ENCODE measurements at places on chromosomes 3 and 15. TPM values are rescaled to one million over a fixed set of nuclear protein-coding genes. Genes with fewer than 3 reads are reported as not detected.

DNA sequence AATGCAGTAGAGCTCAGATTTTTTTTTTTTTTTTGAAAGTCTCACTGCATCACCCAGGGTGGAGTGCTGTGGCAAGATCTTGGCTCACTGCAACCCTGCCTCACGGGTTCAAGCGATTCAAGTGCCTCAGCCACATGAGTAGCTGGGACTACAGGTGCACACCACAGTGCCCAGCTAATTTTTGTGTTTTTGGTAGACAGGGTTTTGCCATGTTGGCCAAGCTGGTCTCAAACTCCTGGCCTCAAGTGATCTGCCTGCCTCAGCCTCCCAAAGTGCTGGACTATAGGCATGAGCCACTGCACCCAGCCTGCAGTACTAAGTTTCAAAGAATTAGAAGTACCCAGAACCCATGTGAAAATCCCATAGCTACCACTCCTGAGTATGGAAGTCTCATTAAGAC is 14.5 kb downstream of the TRIM59 start:
- no peaks in the 10 kb centered on the region for H3K27me3 ChIP-seq
- no peak overlapping the region for H3K4me3 ChIP-seq
- no peaks in the 10 kb centered on the region for H3K36me3 ChIP-seq
- no peak for DNase-seq
- no peaks in the 10 kb centered on the region for H3K4me1 ChIP-seq
- no peak overlapping the region for H3K27ac ChIP-seq

DNA sequence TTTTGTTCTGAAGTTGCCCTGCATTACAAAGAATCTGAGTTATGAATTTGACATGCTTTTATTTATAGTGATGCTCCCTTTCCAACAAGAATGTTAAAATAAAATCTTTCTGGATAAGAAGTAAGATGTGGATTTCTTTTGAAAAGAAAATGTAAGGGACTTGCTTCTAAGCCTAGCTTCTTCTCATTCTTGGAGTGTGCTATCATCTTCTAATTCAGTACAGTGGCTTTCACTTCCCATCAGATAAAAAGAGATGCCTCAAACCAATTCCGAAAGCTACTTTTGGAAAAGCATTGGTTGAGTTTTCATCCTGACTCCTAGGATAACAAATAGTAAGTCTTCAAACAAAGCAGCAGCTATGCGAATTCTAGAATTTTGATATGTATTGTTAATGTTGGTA is 197.0 kb upstream of the ZPLD1 start:
- no peak overlapping the region for H3K4me3 ChIP-seq
- DNase-seq, result no peak
- H3K36me3 ChIP-seq, result no peaks in the 10 kb centered on the region
- H3K27me3 ChIP-seq, result no peaks in the 10 kb centered on the region

GRCh38 chr3:152676810-152677379 is 158.0 kb upstream of the P2RY1 start:
- DNase-seq, result no peak
- H3K4me1 ChIP-seq, result no peaks in the 10 kb centered on the region
- H3K4me3 ChIP-seq, result no peak overlapping the region
- H3K27me3 ChIP-seq, result no peaks in the 10 kb centered on the region
- H3K36me3 ChIP-seq, result no peaks in the 10 kb centered on the region
- no peak overlapping the region for H3K27ac ChIP-seq

DNA sequence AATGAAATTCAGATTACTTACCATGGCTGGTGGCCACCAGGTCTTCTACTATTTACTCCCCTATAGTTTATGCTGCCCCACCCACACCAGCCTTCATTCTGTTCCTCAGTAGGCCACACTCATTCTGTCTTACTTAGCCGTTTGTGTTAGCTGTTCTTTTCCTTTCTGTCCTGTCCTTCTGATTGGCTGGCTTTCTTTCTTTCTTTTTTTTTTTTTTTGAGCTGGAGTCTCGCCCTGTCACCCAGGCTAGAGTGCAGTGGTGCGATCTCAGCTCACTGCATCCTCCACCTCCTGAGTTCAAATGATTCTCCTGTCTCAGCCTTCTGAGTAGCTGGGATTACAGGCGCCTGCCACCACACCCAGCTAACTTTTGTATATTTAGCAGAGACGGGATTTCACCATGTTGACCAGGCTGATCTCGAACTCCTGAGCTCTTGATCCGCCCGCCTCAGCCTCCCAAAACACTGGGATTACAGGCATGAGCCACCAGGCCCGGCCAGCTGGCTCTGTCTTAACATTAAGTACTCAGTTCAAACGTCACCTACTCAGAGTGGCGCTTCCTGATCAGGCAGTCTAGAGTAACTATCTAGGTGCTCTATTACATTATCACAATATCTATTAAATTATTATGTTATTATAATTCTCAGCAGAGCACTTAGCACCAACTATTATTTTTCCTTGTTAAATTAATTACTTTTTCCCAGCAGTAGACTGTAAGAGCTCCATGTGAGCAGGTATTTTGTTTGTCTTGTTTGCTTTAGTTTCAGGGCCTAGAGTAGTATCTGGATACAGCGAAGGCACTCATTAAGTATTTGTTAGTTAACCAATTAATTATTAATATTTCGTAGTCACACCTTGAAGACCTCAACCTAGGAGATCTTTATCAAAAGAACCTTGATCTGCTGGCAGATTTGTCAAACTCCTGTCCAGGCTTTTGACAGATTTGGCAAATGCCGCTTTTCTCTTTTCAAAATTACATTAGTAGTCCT is 6.4 kb downstream of the CMSS1 start:
- H3K36me3 ChIP-seq, result no peaks in the 10 kb centered on the region
- no peaks in the 10 kb centered on the region for H3K27me3 ChIP-seq
- no peak overlapping the region for H3K4me3 ChIP-seq
- no peak for DNase-seq
- no peak overlapping the region for H3K27ac ChIP-seq

GRCh38 chr3:151283907-151284461 is 5.6 kb upstream of the P2RY14 start:
- H3K27ac ChIP-seq, result peak overlapping the region; percentile 61
- peak; percentile 41 for DNase-seq
- no peaks in the 10 kb centered on the region for H3K27me3 ChIP-seq
- H3K4me1 ChIP-seq, result peaks cover 5% of the 10 kb centered on the region

DNA sequence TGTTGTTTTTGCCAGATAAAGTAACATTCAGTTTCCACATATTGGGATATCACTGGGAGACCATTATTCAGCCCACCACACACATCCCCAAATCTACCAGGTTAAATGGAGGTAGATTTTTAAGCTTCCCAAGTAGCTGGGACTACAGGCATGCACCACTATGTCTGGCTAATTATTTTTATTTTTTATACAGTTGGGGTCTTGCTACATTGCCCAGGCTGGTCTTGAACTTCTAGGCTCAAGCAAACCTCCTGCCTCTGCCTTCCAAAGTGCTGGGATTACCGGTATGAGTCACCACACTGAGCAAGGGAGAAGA is 96.6 kb upstream of the CHD2 start:
- H3K27ac ChIP-seq, result peak overlapping the region; percentile 91
- no peaks in the 10 kb centered on the region for H3K4me1 ChIP-seq
- no peaks in the 10 kb centered on the region for H3K27me3 ChIP-seq
- no peak overlapping the region for H3K4me3 ChIP-seq

DNA sequence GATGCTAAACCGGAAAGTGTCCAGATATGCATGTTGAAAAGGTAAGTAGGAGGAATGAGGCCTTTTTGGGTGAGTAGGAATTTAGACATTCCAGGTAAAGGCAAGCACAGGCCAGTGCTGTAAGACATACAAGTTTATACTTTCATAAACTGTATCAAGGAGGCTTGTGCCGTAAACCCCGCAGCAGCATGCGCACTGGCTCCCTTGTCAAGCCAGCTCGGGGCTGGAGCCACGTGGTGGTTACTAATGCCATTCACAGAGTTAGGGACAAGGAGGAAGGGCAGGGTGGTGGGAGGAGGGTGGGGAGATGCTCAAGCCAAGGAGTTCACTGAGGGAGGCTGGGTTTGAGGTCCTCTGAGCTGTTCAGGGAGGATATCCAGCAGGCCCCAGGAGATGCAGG is 35.8 kb downstream of the PLD1 start:
- DNase-seq, result no peak
- H3K27ac ChIP-seq, result no peak overlapping the region
- H3K4me1 ChIP-seq, result no peaks in the 10 kb centered on the region
- H3K36me3 ChIP-seq, result no peaks in the 10 kb centered on the region
- H3K4me3 ChIP-seq, result no peak overlapping the region

DNA sequence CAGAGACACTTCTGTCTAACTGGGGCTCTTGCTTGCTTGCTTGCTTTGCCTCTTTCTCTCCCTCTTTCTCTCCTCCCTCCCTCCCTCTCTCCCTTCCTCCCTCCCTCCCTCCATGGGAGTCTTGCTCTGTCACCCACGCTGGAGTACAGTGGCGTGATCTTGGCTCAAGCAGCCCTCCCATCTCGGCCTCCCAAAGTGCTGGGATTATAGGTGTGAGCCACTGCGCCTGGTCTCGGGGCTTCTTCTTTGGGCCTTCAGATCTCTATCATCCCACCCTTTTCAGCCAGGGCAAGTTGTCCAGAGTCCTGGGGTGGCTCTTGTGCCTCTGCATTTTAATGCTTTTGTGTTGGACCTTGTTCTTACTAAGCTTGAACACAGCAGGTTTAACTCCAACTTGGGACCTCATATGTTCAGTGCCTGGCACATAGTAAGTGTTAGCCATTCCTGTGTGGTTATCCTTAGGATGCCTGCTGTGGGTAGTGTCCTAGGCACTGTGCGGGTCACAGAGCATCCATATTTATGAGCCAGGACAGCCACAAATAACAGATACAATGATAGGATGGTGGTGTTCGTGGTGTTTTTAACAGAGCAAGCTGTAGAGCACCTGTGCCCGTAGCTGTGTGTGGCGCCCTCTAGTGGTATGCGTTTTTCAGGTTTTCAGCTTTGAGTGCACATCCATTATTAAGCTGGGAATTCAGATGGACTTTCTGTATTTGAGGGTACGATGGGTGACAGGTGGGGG is 75.1 kb downstream of the CCK start:
- peak; percentile 68 for DNase-seq
- H3K27me3 ChIP-seq, result no peaks in the 10 kb centered on the region
- H3K4me3 ChIP-seq, result no peak overlapping the region
- H3K36me3 ChIP-seq, result no peaks in the 10 kb centered on the region
- H3K4me1 ChIP-seq, result no peaks in the 10 kb centered on the region
- H3K27ac ChIP-seq, result no peak overlapping the region

- H3K4me3 ChIP-seq, result peak within 1 kb of the TSS; percentile 59
- H3K4me1 ChIP-seq, result peaks cover 21% of the 10 kb centered on the region
- peak within 1 kb of the TSS; percentile 95 for H3K27ac ChIP-seq
- no peaks in the 10 kb centered on the region for H3K27me3 ChIP-seq
Measured at GRCh38 chr3:126475413-126476114, at the start of gene ZXDC. ZXDC (minus strand) TSS chr3:126475891; CDS start chr3:126475865, 26 bp downstream.

DNA sequence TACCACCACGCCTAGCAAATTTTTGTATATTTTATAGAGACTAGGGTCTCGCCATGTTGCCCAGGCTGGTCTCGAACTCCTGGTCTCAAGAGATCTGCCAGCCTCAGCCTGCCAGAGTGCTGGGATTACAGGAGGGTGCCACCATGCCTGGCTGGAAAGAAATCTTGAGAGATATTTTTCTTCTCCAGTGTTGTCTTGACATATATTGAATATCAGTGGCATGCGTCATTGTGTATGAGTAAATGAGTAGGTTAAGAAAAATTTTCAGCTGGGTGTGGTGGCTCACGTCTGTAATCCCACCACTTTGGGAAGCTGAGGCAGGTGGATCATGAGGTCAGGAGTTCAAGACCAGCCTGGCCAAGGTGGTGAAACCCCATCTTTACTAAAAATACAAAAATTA is 3.5 kb upstream of the PIF1 start:
- no peak overlapping the region for H3K4me3 ChIP-seq
- no peaks in the 10 kb centered on the region for H3K4me1 ChIP-seq
- no peak overlapping the region for H3K27ac ChIP-seq

DNA sequence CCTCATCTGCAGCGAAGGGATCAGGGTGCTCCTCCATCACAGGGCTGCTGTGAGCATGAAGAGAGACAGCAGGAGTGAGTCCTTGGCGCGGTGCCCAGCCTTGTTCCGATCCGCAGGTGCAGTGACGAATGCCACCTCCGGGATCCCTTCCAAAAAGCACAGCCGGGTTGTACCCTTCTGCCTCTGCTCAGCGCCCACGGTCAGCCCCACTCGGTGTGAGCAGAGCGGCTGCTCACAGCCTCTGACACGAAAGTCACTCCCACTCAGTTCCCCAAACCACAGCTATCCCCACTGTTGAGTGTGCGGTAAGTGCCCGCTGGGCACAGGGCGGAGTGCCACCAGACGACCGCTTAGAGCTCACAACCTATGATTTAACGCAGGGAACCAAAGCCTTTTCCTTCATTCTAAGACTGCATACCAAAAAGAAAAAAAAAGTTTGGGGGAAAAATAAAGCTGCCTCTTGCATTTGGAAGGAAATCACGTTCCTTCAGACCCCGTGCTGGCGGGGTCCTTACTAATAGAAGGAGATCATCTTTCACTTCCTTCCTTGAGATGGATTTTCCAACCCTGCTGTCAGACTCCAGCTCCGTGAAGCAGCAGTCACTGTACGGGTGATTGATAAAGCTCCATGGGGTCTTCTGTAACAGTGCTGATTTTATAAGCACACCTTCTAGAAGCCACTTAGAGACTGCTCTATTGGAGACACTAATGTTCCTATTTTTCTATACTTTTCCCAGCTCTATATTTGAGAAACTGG is 34.7 kb upstream of the TUBGCP5 start:
- no peak for DNase-seq
- H3K4me3 ChIP-seq, result no peak overlapping the region
- H3K27ac ChIP-seq, result no peak overlapping the region
- no peaks in the 10 kb centered on the region for H3K4me1 ChIP-seq

GRCh38 chr15:40762919-40763800 is 708 bp upstream of the GCHFR start:
- no peaks in the 10 kb centered on the region for H3K27me3 ChIP-seq
- peak overlapping the region; percentile 67 for H3K27ac ChIP-seq
- DNase-seq, result peak; percentile 78
- no peaks in the 10 kb centered on the region for H3K36me3 ChIP-seq

- no peaks in the 10 kb centered on the region for H3K4me1 ChIP-seq
- no peaks in the 10 kb centered on the region for H3K27me3 ChIP-seq
- no peak for DNase-seq
- no peak overlapping the region for H3K27ac ChIP-seq
- H3K4me3 ChIP-seq, result no peak overlapping the region
Measured at GRCh38 chr15:74304431-74304830, 63.0 kb downstream of the CYP11A1 start.

FETUB gene
- not detected for total RNA-seq

MLH1 gene
- 27.7 TPM for total RNA-seq

GABRR3 gene
- total RNA-seq, result not detected

AADACL2 gene
- total RNA-seq, result not detected

XYLB gene
- total RNA-seq, result 7.9 TPM

RNU5B-1 gene
- not detected for total RNA-seq

LMLN gene
- 7.6 TPM for total RNA-seq

All from uterus (tissue), 4 donors.